ENCODE measurements at places on chromosomes 6 and 20.

GRCh38 chr20:3869839-3870634, 19.1 kb upstream of the PANK2 start:
- no peak for DNase-seq

GRCh38 chr6:148565930-148566663, 180.7 kb upstream of the UST start:
- DNase-seq = no peak

DNA sequence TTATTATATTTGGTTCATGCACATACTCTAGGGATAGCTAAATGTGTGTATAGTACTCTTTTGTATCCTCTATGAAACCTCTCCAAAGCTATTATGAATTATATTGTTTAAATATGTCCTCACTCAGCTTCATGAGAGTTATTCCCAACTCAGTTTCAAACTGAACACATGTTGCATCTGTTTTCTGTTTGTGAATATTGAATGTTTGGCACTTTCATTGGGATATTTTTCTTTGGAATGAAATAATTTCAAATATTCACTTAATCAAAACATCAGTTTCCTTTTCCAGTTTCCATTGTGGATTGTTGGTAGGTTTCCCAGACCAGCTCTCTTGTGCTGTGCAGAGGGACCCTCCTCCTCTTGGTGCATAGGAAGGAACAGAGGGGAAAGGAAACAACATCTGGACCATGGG, 46.6 kb downstream of the HDAC2 start:
- DNase-seq = no peak

DNA sequence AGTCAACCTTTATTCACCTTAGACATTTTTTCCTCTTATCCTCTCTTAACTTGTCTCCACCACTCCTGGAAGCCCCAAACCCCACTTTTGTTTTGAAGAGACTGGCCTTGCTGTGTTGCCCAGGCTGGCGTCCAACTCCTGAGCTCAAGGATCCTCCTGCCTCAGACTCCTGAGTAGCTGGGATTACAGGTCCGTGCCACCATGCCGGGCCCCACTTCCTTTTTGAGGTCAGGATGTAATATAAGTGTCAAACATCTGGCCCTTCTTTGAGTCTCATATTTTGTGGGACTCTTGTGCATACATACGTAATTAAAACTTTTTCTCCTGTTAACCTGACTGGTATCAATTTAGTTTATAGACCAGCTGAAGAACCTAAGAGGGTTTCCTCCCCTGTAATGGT, 1.4 kb upstream of the CDK19 start:
- no peak for DNase-seq

- DNase-seq = peak; percentile 13
Measured at GRCh38 chr6:143026696-143027449, 33.8 kb upstream of the AIG1 start.

DNA sequence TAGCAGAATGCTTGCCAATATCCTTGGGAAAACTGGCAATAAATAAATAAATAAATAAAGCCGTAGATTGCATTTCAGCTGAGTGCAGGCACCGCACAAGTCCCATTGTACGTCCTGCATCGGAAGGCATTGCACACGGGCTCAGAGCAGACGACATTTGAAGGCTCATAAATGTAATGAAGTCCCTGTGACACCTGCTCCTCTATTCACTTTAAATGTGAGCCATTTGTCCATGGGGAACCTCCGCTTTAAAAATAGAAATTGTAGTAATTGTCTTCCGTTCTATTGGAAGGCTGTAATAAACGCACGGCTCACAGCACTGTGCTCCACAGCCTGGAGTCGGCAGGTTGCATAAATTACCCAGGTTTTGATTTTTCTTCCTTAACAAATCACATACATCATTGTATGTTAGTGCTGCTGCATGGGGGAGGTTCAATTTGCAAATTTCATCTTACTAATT, 32.6 kb downstream of the MYT1 start:
- no peak for DNase-seq

- DNase-seq = no peak
Measured at GRCh38 chr6:50963952-50964351, 145.3 kb downstream of the TFAP2B start.

- no peak for DNase-seq
Measured at GRCh38 chr6:73747289-73747688, 51.3 kb downstream of the CD109 start.

- DNase-seq = no peak
Measured at GRCh38 chr6:155270561-155271091, 6.8 kb downstream of the CLDN20 start.

DNA sequence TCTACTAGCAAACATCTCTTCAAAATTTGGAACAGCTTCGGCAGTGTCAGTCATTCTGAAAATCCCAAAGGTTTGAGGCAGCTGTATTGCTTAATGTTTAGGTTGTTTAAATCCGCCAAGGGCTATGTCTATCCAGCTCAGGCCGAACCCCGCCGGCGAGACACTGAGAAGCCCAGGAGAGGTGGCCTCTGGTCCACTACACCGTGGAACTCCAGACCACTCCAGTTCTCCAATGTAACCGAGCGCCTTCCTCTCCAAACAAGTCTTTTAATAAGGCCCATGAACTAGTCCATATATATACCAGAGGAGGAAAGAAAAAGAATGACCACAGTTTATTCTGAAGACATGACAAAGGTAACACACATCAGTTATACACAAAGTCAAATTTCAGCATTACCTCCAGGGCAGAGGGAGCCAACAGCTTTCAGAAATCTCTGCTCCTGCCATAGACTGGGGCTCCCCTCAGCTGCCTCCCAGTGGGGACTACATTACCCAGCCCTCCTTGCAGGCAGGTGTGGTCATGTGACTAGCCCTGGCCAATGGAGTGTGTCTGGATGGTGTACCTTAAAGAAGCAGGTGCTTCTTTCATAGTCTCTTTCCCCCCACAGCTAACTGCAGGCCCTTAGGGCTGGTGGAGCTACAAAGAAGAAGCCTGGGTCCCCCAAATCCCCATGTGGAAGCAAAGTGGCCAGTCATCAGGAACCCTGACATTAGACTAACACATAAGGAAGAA, at the start of gene RAMACL:
Gene RAMACL (minus strand): TSS at position 255 of the 733 bp plus-strand sequence. CDS start 201 bp downstream, at position 54.
- no peak for DNase-seq

DNA sequence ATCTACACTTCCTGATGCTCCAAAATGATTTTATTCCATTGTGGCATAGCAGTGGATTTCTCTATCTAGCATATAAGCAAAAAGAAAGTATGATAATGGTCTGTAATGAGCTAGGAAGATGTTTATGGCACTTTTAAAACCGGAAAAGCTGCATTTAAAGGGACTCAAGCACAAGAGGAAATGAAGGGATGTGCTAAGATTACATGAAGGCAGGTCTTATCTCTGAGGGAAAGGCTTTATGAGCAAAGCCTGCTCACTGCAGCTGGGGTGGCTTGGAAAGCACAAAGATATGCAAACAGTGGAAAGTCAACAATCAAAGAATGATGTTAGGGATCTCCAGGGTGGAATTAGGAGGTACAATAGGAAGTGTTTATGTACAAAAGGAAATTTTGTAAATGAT, 138.2 kb downstream of the TENT5A start:
- DNase-seq = no peak

All from NCI-H460 (cell line).